T-helper 1 cell (primary cell): ENCODE measurements at places on chromosomes 11 and 22.

DNA sequence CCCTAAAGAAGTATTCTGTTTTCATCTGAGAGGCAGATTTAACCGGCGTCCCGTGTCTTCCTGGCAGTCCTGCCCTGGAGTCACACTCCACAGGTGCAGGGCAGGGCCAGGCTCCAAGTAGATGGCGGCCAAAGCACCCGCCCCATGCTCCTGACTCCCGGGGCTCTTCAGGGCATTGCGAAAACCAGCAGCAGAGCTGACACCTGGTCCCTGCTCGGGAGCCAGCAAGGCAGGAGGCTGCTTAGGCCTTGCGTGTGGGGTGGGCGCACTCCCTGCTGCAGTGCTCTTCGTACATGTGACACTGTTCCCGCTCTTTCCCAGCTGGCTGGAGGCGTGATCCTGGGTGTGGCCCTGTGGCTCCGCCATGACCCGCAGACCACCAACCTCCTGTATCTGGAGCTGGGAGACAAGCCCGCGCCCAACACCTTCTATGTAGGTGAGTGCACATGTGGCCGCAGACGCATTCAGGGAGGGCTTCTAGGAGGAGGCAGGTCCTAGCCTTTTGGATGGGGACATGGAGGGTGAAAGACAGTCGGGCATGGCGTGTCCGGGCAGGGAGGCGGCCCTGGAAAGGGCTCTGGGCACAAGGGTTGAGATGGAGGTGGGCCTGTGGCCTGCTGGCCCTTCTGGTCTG is 10.3 kb upstream of the TSSC4 start:
- DNase-seq = no peak

DNA sequence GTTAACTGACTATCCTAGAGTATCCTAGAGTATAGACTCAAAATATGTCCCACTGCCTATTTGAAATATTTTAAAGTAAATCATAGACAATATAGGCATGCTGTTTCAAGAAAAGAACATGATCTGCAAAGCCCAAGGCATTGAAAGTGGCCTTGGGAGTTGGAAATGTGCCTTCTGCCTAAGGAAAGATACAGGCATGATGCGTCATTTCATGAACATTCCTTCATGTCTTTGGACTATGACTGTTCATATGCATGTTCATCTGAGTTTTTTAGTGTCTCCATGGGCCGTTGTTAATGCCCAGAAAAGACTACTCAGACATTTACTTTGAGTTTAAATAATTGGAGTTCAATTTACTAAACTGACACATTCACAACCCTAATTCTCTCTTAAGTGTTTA is 69.7 kb upstream of the PRDM11 start:
- DNase-seq = no peak

DNA sequence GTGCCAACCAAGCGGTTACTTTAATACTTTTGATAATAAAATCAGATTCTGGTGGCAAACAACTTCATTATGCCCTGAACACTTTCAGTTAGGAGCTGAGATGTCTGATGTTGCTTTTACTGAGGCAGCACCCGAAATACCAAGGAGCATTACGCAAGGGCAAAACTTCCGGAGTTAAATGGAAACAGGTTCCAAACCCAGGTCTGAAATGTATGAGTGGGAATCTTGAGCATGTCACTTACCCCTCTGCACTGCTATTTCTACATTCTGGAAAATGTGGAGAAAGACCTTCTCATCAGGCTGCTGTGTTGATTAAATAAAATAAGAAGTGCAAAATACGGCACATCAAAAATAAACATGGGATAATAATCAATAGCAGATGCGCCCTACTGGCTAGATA is 315.1 kb downstream of the LARGE1 start:
- no peak for DNase-seq

- no peak for DNase-seq
Measured at GRCh38 chr22:37165940-37166674, 16.4 kb upstream of the IL2RB start.

DNA sequence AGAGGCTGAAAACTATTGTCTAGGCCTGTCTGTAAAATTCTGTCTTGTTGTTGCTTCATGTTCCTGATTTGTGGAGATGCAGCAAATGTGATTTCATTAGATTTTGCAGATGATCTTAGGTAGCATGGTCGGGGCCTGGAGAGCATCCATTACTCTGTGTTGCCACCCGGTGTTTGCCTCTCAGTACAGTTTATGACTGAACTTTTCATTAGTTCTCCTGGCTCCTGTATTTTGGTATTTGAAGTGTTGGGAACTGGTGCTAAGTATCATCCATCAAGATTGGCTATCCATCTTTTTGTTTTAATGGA is 7.7 kb downstream of the YWHAH start:
- no peak for DNase-seq

GRCh38 chr11:67356387-67356863 is 3.1 kb upstream of the POLD4 start:
- no peak for DNase-seq

- no peak for DNase-seq
Measured at GRCh38 chr22:49701380-49702067, 126.1 kb downstream of the BRD1 start.

DNA sequence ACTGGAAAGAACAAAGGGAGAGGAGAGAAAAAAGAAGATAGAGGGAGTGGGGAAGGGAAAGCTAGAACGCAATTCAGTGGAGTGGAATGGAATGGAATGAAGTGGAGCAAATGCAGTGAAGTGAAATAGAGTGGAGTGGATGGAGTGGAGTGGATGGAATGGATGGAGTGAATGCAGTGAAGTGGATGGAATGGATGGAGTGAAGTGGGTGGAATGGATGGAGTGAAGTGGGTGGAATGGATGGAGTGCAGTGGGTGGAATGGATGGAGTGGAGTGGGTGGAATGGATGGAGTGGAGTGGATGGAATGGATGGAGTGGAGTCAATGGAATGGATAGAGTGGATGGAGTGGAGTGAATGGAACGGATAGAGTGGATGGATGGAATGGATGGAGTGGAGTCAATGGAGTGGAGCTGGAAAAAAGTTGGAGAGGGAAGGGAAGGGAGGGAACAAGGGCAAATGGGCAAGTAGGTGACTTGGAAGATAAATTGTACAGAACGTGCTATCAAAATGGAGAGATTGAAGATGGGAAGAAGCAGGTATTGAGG is 13.9 kb downstream of the IFITM10 start:
- DNase-seq = no peak

GRCh38 chr11:36490026-36490806 is 19.9 kb downstream of the TRAF6 start:
- no peak for DNase-seq
